ENCODE measurements at places on chromosomes 12 and 14. TPM values are rescaled to one million over a fixed set of nuclear protein-coding genes. Genes with fewer than 3 reads are reported as not detected.

DNA sequence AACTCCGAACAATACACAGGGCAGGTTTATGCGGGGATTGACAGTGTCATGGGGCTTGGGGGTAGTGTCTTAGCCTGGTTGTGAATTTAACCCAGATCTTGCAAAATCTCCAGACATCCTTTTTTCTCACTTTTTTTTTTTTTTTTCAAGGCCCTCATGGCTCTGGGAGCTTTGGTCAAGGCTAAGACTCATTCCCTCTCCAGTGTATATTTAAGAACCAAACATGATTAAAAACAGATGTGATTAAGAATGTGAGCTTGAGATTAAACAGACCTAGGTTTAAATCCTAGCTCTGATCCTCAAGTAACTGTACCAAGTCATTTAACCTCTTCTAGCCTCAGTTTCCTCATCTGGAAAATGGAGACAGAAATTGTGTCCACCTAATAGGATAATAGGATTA is 151.7 kb upstream of the FUT8 start:
- DNase-seq: no peak

DNA sequence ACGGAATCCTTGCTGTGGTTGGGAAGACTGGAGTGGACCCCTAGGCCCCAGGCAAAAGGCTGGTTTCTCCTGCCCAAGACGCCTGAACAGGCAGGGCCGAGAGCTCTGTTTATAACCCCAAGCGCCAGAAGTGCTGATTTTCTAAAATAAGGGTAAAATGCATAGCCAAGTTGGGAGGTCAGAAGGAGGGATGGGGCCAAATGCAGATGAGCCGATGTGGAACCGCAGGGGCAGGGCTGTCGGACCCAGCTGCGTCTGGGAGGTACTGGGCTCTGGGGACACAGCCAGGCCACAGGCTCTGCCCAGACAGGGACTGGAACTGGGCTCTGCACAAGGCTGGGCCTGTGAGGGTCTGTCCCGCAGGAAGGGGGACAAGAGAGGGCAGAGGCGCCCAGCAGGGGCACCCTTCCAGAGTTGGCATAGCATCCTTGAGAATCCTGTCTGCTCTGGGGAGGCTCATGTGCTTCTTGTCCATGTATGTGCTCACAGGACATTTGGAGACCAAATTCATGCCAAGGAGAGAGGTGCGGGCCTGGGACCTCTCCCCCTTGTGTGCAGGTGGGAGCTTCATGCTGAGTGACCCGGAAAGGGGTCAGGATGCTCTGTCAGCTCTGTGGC is 49.1 kb downstream of the JAG2 start:
- no peak for DNase-seq

DNA sequence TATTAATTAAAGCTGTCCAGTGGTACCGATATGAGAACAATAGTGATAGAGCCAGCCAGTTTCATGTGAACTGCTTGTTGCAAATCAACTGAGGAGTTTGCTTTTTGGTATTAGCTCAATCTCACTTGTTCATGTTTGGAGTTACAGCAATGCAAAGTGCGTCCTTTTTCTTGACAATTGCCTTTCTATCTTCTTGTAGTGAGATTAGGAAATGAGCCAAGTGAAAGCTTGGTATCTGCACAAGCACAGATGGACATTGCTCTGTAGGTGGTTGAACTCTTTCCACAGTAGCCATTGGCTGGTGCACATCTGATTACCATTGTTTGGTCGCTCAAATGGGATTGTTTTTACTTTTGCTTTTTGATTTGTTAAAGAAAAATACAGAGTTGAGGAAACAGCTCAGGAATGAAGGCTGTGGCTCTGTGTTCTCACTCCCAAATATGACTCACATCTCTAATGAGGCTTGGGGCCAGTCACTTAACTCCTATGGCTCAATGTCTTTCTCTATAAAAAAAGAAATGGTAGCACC is 241.4 kb downstream of the BMP4 start:
- peak; percentile 6 for DNase-seq

DNA sequence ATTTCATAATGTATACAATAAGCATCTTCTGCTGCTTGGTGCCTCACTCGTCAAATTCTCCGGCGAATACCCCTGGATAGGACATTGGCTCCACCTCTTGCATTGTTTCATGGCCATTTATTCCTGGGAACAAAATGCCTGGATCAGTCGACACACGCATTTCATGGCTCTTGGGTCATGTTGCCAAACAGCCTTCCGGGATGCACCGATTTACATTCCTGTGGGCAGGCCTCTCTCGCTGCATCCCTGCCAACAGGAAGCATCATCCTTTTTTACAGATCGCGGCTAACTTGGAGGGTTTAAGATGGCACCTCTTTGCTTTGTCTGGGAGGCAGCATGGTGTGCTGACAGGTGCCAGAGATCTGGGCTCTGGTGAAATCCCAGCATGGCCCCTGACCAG is 32.7 kb upstream of the RIMBP2 start:
- no peak for DNase-seq

DNA sequence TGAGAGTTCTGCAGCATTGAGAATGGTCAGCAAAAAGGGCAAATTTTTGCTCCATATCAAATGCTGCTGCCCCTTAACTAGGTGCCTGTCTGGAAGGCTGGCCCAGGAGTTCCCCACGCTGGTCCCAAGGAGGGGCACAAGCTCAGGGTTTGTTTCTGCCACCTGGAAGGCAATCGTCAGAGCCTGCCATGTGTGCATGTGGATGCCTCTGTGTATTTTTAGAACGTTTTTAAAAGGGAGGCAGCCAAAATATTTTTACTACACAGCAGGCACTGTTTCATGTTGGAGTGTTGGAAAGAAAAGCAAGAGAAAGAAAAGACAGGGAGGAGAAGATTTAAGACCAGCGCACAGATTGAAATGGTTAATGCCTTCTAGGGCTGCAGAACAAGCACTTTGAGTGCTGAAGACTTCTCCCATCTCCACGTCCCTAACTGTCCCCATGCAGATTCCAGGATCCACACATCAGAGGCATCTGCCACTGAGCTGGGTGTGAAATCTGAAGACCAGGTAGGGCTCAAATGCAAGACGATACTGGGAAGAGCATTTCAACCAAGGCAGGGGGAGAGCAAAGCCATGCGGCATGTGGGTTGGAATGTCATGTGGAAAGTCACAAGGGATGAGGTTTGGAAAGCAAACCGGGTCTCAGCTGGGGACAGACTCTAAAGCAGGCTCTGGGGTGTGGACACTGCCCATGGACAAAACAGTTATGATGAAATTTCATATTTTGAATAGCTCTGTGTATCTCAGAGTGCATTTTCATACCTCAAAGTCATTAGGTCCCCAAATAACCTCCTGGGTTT is 557.2 kb downstream of the BCL11B start:
- DNase-seq: no peak

DNA sequence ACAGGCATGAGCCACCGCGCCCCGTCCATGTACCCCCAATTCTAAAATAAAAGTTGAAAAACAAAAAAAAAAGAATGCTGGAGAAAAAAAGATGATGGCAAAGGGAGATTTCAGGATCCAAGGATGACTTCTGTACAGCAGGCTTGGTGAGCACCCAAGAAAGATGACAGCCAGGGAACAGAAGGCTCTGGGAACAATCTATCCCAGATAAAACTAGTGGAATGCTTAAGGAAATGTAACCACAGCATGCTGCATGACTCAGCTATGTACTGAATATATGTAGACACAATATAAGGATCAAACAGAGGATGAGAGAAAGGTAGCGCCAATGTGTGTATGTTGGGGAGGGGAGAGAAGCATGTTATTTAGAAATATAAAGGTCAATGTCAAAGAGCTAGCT is 123.7 kb upstream of the TMTC1 start:
- DNase-seq: no peak

DNA sequence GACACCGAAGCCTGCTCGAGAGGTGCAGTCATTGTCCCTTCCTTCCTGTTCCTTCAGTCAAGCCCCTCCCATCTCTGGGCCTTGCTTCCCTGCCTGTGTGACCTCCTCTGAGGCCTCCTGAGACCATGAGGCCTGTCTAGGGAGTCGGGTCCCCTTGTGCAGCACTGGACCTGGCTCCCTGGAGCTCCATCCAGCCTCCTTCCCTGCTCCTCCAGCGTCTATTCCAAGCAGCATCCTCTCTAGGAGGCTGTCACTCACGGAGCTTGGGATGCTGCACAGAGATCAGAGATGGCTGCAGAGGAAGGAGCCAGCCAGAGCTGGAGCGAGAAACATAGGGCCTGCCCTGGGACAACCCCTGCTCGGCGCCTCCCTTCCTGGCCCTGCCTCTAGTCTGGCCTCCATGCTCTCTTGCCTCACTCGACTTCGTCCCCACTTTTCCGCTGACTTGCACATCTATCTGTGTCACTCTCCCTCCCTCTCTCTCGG is 142.7 kb downstream of the BCL11B start:
- DNase-seq: no peak

DNA sequence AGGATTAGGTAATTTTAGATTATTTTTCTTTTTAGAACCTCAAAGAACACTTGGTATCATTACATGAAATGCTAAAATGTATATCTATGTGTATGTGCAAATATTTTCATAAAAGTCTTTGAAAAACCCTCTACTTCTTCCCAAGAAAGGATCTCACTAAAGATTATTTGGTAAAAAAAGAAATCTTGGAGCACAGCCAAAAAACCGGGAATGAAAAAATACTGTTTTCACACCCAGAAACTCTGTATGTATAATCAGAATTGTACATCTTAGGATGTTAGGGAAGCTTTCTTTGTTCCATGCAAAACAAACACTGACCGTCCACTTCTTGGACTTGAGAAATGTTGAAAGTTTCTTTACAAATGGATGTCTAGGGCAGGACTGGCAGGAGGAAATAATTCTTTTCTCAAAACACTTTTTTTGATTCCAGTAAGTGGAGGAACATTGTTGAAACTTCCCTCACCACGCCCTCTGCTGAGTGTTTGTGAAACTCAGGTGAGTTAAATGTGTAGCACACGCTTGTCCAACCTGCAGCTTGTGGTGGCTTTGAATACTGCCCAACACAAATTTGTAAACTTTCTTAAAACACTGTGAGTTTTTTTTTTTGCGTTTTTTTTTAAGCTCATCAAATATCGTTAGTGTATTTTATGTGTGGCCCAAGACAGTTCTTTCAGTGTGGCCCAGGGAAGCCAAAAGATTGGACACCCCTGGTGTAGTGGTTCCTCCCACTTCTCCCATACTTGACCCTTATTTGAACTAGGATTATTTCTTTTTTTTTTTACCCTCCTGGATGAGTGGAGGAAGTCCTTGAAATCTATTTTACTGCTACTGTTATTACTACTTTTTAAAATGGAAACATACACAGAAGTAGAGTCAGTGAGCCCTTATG is 26.6 kb downstream of the FBXO34 start:
- DNase-seq: no peak

GRCh38 chr12:79250960-79251755 is 386.6 kb downstream of the SYT1 start:
- DNase-seq: no peak

DNA sequence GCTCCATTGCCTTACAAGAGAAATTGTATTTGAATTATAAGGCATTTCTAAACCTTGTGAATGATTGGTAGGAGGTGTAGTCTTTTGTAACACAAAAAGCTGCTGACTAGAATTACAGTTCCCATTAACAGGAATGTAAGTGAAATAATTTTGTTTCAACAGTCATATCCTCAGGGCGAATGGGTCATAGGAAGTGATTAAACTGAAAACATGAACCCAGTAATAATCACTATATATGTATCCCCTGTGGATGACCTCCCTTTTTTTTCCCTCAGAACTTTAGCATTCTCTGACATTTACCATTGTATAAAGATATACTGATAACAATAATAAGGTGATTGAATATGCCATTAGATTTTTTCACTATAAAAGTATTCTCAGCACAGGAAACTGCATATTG is 312.3 kb downstream of the ATP23 start:
- DNase-seq: no peak

Gene BHLHE41
- polyA plus RNA-seq: 4.0 TPM
